CD4-positive, alpha-beta T cell treated with Interleukin-2 at 100 ng/mL for 4 hours (primary cell): ENCODE measurements at places on chromosomes 13 and 19.

GRCh38 chr13:102648046-102648445, 46.8 kb downstream of the METTL21C start:
- no peak for DNase-seq

GRCh38 chr19:6551607-6552450, 21.0 kb downstream of the TNFSF9 start:
- DNase-seq, result peak; percentile 64

DNA sequence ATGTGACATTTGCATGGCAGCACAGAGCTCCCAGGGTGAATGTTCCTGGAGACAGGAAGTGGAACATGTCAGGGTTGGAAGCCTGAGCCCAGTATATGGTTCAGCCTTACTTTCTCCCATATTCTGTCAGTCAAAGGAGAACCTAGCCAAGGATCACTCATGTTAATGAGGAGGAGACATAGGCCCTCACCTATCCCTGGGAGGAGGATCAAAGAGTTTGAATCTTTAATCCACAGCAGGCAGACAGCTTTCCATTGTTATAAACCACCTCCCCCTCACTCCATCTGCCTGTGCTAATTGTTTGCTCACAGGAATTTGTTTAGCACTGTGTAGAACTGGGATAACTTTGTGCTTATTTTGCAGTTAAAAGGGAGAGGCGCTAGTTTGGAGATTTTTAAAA, 1069.1 kb downstream of the EFNB2 start:
- DNase-seq, result no peak

DNA sequence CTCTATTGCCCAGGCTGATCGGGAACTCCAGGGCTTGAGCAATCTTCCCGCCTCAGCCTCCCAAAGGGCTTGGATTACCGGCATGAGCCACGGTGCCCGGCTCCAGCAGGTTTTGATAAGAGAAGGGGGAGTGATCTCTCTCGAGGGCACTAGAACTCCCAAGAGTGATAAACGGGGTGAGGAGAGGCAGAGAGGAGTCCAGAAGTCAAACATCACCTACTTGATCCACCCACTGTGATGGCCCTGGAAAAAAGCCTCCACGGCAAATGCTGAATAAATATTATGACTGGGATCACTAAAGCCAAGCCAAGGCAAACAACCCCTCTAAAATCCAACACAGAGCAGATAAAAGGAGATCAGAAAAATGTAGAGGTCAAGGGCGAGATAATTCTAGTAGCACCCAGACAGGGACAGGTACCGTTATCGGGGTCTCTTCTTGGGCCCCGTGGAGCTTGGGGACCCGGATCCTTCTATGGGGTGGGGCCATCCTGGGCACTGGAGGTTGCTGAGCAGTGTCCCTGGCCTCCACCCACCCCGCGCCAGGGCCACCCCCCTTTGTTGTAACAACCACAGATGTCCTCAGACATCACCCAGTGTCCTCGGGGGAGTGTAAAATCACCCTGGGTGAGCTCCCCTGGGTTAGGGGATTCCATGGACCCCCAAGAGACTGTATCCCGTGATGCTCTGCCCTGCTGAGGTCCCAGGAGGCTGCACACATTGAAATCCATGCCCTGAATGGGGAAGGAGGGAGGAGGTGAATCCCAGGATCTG, 3.7 kb upstream of the CREB3L3 start:
- no peak for DNase-seq

GRCh38 chr13:71634602-71635443, 232.2 kb downstream of the DACH1 start:
- no peak for DNase-seq

DNA sequence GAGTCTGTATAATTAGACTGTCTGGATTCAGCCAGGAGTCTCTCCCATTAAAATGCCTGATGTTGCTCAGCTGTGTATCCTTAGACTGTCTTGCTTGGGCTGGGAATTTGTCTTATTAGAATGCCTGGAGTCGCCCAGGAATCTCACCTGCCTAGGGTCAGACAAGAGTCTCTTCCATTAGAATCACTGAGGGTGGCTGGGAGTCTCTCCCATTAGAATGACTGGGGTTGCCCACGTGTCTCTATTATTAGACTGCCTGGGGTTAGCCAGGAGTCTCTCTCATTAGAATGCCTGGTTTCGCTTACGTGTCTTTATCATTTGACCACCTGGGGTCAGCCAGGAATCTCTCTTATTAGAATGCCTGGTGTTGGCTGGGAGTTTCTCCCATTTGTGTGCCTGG, 1450.0 kb downstream of the UQCRFS1 start:
- no peak for DNase-seq

GRCh38 chr19:7506385-7507328, 9.2 kb upstream of the ZNF358 start:
- no peak for DNase-seq

DNA sequence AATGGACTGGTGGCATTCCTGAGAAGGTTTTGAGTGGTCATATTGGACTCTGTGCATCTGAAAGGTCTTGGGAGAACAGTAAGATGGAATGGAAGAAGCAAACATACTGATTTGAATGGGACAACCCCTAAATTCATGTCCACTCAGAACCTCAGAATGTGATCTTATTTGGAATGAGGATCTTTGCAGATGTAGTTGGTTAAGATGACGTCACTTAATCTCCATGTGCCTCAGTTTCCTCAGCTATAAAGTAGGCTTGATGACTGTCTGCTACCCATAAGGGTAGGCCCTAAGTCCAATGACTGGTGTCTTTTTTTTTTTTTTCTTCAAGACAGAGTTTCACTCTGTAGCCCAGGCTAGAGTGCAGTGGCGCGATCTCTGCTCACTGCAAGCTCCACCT, 71.1 kb upstream of the SOX21 start:
- no peak for DNase-seq

DNA sequence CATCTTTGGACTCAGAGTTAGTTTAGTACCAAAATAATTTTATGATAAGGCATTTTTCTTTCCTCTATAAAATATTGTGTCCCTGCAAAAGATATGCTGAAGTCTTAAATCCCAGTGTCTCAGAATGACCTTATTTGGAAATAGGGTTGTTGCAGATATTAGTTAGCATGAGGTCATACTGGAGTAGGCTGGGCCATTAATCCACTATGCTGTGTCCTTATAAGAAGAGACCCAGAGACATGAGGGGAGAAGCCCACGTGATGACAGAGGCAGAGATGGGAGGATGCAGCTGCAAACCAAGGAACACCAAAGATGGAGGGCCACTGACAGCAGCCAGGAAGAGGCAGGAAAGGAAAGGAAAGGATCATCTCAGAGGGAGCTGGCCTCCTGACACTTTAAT, 6.4 kb downstream of the POGLUT2 start:
- no peak for DNase-seq

- DNase-seq, result no peak
Measured at GRCh38 chr19:39676004-39676403, 20.3 kb downstream of the LGALS16 start.

DNA sequence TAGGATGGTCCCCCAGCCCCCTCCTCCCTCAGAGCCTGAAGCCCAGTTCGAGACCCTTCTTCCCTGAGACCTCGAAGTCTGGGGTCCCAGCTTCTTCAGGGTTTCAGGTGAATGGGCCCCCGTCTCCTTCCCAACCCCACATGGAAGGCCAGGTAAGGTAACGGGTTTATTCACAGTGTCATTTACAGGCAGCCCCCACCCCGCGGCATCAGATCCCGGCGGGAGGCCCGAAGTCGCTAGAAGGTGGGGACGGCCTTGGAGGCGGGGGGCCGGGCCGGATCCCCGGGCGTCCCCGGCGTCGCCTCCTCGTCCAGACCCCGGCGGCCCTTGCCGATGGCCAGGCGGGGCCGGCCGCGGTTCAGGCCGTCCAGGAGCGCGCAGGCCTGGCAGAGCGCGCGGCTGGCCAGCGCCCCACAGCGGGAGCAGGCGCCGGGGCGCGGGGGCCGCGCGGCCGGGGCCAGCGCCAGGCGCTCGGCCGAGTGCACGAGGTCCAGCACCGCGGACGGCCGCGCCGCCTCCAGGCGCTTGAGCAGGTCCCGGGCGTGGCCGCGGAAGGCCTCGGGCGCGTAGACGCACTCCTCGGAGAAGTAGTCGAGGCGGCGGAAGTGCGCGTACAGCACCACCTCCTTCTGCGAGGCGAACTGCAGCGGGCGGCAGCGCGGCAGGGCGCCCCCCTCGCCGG, 9.7 kb downstream of the CTU1 start:
- peak; percentile 27 for DNase-seq

GRCh38 chr19:42175952-42176648, 41.4 kb downstream of the DEDD2 start:
- DNase-seq, result no peak

DNA sequence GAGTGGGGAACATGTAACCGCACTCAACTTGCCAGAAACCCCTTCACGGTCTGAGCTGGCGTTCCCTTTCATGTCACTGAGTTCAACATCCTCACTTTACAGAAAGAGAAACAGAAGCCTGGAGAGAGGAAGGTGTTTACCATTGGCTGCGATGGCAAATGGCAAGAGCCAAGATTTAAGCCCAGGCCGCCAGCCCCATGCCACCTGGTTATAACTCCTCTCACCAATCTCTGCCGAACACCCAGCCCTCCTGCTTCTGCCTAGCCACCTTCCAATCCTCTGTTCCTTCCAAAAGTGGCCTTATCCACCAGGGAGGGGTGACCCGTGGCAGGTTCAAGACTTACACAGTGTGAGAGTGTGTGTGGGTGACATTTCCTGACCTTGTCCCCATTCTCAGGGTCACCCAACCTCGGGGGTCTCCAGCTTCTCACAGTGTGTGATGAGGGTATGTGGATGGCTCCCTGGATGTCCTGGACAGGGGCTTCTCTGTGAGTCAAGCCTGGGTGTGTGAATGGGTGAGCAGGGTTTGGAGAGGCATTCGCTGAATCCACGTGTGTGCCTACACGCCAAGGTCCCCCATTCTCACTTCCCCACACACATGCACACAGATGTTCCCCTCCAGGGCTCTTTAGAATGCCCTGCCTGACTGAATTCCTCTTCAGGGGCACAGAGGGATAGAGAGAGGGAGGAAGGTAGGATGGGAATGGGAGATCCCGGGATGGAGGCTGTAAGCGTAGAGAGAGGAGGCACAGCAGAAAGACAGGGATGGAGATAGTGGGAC, 1.2 kb downstream of the CADM4 start:
- no peak for DNase-seq

- peak; percentile 52 for DNase-seq
Measured at GRCh38 chr19:48746738-48747575, at the start of gene IZUMO1. Gene IZUMO1, minus strand, starts transcription at chr19:48746909. Its CDS starts 1,050 bp downstream, at chr19:48745859.

GRCh38 chr13:71867131-71867814, at the start of gene DACH1:
Gene DACH1, minus strand, starts transcription at chr13:71867204.
- no peak for DNase-seq

DNA sequence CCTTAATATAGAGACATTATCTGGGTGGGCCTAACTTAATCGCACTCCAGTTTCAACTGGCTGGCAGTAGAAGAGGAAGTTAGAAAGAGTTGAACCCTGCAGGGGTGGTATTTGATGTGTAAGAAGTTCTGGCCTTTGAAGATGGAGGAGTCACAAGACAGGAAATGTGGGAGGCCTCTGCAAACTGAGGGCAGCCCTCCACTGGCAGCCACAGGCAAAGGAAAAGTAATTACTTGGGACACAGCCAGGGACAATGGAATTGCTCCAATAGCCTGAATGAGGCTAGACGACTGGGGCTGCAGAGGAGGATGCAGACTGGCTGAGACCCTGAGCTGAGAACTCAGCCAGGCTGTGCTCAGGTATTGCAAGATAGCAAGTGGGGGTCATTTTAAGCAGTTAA, 703.3 kb upstream of the ARGLU1 start:
- no peak for DNase-seq

DNA sequence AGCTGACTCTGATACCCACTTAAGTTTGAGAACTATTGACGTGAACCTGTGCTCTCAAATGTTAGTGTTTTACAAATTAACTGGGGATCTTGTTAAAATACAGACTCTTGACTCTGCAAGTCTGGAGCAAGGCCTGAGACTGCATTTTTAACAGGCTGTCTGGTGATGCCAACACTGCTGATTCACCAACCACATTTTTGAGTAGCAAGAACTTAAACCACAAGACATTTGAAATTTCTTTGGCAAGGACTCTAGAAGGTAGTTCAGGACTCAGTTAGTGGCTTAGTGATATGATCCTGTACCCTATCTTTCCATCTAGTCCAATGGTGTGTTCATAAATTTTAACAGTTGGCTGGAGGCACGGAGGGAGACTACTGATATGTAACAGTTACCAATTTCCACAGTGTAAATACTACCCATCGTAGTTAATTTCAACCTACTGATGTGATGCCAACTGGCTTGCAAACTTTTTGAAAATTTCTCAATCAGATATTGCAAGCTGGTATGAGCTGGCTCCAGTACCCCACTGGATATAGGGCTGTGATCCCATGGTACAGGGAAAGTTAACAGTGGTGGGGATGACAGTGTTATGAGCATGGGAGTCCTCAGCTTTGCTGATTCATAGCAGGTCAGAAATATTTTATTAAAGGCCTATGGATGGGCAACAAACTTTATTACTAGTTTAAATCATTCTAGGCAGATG, 255.1 kb downstream of the TBC1D4 start:
- DNase-seq, result no peak

DNA sequence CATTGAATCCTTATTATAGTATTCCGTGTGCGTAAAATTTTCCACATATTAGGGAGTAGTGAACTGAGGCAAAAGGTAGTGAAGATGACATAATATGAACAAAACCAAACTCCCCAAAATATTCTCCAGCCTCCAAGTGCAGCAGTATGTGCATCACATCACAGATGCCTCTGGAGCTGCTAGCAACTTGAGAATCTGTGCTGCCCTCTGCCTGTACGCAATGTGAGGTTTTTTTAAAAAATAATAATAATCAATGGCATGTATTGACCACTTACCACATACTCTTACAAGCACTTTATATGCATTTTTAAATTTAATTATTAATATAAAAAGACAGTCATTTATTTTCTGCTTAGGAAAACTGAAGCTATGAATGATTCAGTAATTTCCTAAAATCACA, 583.0 kb upstream of the SPRY2 start:
- DNase-seq, result no peak

DNA sequence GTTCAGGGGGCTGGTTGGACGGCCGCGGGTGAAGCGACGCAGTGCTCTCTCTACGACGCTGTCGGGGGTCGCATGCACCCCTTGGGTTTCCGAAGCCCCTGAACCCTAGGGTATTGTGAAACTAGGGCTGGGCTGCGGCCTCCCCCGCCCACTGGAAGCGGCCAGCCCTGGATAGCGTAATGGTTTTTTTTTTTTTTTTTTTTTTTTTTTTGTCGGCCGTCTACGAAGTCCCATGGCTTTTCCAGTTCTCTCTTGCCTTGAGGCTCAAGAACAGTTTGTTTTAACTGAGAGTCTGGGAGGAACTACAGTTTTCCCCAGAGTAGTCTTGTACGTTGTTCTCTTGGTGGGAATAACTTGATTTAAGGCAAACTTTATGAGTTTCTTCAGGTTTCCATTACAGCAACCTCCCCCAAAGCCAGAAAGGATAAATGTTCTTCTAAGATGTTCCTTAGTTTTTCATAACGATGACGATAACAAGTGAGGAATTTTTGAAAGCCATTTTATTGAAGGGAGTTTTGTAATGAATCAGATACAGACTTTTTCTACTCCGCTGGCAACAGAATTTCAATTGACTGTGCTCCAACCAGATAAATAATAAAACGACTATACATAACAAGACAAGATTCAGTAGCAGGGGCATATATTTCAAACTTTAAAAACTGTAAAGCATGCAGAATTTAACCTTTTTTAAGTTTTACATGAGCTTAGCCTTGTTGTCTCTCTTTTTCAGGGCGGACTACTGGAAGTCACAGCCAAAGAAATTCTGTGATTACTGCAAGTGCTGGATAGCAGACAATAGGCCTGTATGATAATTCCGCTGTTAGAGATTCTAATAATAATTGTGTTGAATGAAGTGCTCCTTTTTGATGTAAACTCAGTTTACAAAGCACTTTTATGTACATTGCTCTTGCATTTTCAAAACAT, 867 bp downstream of the WBP4 start:
- no peak for DNase-seq

- DNase-seq, result no peak
Measured at GRCh38 chr13:106498571-106498970, 36.9 kb downstream of the EFNB2 start.

- no peak for DNase-seq
Measured at GRCh38 chr19:8935460-8935859, 74.7 kb downstream of the MUC16 start.
